ENCODE measurements at places on chromosomes 4 and X.

DNA sequence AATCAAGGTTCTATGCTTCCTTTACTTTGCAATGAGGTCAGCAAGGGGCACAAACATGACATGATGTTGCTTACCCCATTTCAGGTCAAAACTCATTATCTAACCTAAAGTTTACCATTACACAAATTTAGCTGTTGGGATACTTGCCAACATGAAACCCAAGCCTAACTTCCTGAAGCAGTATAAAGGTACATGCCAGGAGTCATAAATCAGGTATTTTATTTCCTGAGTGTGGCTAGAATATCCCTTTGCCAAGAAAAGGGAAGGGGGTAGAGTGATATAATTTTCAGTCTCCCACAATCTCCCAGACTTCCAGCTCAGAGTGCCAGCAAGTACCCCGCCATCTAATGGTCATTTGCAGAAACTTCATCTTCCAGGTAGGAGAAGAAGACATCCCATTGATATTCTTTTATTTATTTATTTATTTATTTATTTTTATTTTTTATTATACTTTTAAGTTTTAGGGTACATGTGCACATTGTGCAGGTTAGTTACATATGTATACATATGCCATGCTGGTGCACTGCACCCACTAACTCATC is 136.6 kb downstream of the NEXMIF start:
- no peak for DNase-seq

GRCh38 chr4:168584321-168584771 is 87.5 kb downstream of the PALLD start:
- DNase-seq = no peak

- peak; percentile 22 for DNase-seq
Observed at GRCh38 chrX:43958529-43958928, 14.7 kb downstream of the NDP start.

DNA sequence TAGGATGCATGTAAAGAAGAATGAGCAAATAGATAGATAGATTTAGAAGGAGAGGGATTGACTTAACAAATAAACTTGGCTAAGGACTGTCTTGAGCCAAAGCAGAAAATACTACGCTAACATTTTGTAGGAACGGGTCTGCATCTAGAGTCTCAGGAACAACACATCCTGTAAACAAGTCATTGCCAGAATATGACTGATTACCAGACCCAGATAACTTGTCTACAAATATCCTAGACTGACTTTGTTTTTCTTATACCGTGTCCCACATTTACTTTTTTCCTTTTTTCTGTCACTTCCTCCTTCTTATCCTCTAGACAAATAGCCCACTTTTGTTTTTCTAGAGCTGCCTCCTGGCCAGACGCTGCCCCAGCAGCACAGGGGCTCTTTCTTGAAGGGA is 393.6 kb downstream of the PDGFC start:
- DNase-seq = no peak

DNA sequence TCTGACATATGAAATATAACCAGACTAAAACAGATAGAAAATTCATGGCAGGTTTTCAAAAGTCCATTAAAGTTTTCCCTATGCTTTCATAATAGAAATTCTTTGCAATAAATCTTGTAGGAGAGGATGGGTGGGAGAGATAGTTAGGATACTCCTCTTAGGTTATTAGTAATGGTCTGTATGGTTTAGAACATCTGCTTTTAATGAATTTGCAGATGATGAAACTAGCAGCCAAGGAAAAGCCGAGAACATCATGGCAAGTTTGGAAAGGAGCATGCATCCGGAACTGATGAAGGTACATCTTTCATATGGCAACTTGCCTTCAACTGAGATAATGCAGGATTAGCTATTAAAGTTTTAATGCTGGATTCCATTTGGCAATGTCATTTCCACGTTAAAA is 70.7 kb downstream of the DOCK11 start:
- no peak for DNase-seq

DNA sequence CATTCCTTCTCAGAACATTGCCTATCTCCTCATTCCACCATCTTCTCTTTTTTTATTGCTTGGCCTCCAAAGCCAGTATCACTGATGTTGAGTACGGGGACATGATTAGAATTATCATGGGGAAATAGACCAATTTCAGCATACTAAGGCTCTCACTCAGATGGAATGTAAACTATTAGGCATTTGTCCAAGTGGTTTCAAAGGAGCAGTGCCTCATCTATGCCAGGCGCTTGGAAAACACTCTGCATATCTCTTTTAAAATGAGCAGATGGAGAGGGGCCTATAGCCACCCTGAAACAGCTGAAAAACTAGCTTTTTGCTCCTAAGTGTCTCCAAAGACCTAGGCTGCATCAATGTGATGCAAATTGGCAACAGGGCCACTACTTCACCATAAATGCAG is 150.8 kb upstream of the DIPK2B start:
- no peak for DNase-seq

DNA sequence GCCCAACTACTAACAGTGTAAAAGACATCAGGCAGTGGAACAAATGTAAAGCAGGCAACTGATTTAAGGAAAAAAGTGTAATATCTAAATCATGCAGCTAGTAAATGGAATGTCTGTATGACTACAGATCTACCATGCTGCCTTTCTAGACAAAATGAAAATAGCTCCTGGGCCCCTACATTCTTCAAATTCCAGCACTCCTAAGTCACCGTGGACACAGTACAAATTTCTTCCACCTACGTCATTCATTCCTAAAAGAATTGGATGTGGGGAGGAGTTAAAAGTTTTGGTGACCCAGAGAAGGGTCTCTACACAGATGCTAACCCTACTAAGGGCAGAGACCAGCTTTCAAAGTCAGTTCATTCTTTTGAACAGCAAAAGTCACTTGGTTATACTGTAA is 137.2 kb upstream of the ARHGEF9 start:
- no peak for DNase-seq

DNA sequence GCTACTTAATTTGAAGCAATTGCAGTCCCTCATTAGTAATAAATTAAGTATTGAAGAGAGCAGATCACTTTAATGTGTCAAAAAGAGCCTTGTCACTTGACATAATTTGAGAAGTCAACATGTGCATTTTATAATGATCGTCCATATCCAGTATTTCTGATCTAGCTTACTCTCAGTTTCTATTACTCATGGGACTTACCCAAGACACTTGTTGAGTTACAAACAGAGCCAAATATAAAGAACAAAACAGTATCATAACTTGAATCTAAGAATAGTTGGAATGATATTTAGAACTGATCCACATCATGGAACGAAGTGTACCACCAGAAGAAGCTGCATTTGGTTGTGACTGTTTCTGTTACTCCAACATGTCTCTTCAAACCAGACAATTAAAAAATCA is 54.7 kb downstream of the SLITRK4 start:
- DNase-seq = no peak

All from activated naive CD4-positive, alpha-beta T cell treated with anti-CD3 and anti-CD28 coated beads, Interleukin-2, amount 10 ng/mL, durations not matched to agents 7 days and 5 days (primary cell).